Stimulated activated CD8-positive, alpha-beta memory T cell treated with anti-CD3 and anti-CD28 coated beads, Interleukin-7, amount 100 ng/mL, for 1 hour (primary cell): ENCODE measurements at places on chromosomes 3 and 15.

GRCh38 chr15:51180534-51180933 lies 85.8 kb upstream of the TNFAIP8L3 start:
- DNase-seq, result no peak

DNA sequence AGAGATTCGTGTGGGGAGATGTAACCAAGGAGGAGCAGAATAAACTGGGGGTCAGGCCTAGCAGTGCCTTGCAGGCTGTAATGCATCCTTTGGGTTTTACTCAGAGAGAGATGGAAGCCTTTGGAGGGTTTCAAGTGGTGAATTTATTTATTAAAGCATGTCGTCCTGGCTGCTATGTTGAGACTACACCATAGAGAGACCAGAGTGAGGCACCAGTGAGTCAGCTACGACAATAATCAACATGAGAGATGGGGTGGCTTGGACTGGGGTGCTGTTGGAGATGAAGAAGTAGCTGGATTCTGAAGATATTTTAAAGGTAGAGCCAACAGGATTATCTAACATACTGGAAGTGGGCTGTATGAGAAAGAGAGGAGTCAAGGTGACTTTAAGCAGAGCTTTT lies 335.3 kb upstream of the ARHGEF26 start:
- DNase-seq, result no peak

DNA sequence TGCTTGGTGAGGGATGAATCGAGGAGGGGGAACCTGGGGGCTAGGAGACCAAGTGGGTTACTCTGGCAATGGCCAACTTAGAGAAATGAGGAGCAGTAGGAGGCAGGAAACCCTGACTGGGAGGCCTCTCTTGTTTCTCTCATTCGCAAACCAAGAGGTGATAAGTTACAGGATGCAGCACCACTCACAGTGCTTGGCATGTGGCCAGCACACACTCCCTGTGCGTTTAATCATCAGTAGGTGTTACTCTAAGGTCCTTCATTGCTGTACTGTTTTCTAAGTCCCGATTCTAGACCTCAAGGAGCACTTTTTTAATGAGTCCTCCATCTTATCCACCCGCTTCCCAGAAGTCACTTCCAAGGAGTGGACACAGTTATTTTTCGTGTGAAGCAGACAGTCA lies 314.1 kb upstream of the TRIM42 start:
- DNase-seq, result no peak

DNA sequence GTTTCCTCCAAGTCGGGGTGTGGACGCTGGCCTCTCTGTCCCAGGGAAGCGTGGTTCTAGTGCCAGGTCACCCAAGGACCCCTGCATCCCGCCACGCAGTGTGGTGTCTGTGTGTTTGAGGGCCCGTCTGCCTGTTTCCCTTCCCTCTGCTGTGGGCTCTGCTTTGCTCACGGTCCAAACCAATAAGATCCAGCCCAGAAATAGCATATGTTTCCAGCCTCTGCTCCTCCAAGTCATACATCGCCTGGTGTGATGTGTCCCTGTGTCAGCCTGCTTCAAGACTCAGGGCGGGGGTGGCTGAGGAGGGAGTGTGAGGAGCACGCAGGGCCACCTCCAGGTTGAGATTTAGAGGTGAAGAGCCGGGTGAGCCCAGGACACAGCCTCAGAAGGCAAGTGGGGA lies 21.9 kb upstream of the RPL29 start:
- DNase-seq, result no peak

DNA sequence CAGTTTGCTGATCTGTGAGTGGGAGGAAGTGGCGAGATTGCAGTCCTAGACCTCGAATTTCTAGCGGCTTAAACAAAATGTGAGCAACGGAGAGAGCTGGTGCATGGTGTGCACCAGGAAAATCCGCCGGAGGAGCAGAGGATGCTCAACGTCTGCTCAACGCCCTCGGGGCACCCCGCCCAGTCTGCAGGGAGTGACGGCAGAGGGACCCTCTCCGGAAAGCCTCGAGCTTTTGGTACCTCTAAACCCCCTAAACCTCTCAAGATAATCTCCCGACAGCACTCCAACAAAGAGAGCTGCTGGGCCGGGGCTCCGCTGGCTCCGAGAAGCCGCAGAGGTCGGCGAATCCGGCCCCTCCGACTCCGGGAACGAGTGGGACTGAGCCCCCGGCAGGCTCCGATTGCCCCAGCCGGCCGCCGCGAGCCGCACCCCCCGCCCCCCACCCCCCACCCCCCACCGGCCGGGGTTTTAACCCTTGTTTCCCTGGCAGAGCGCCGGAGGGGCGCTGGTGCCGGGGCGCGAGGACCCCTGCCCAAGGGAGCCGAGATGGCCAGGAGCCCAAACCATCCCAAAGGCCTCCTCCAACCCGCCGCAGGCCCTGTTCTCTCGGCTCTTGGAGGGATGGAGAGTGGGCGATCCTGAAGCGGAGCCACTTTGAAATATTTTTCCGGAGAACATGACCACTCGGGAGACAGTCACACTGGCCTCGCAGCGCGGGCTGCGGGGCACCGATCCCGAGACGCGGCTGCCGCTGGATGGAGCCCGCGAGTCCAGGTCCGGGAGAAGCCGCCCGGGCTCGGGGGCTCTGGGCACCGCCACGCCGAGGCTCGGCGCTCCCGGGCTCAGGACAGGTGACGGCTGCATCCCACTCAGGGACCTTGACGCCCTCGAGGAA lies 1.5 kb downstream of the MEGF11 start:
- DNase-seq, result no peak

- DNase-seq, result no peak
These were observed 94.9 kb upstream of the NSMCE3 start for GRCh38 chr15:29364426-29365078.

DNA sequence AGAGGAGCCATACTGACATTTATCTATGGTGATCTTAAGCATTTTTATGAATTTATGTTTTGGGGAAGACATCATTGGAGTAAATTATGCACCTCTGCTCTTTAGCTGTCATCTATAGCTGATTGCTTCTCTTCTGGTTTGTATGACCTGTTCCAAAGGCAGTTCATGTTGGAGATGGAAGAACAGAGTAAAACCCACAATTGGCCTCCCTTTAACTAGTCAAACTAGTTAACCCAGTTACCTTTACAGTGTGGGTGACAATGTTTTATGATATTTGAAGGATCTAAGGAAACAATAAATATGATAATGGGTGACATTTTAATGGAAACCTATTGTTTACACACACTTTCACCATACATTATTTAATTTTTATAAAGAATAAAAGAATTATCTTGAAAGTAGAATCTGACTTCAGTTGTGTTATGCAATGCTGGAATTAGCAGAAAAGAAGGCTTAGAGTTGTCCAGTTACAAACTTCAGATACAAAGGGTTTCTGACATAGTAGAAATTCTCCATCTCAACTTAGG lies 263.5 kb downstream of the NFKBIZ start:
- DNase-seq, result no peak

- DNase-seq, result no peak
These were observed 34.2 kb downstream of the LIPC start for GRCh38 chr15:58465866-58466517.

DNA sequence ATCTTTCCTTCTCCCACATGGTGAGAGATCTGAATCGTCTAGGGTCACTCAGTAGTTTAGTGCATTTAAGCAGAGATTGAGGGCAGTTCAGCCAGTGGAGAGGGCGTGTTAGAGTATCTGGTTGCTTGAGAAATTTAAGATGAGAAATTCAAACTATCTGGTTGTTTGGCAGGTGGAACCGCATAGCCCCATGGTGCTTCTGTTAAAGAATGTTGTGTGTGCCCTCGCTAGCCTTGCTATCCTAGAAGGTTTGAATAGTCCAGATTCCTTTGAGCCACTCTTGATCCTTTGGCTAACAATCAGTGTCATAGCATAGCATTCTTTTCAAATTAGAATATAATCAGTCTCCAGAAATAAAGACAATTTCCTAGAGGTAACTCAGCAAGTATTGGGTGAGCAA lies 32.1 kb downstream of the ABHD17C start:
- no peak for DNase-seq

DNA sequence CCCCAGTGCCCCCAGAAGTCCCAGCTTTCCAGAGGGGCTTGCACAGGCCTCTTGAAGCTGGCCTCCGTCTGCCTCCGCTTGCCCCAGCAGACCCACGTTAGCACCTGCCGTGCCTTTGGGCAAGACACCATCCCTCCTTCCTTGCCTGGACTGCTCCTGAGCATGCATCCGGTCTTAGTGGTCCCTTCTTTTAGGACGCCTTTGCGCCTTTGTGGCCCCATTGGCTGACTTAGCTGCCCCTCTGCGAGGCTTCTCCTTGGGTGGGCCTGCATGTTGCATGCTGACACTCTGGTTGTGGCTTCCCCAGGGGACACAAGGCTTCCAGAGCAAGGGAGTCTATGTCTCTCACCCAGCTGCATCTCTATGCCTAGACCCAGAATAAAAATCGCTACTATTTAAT lies 56.6 kb downstream of the RHCG start:
- DNase-seq, result no peak

- no peak for DNase-seq
These were observed 8.5 kb downstream of the MRAS start for GRCh38 chr3:138356730-138357405.

GRCh38 chr3:114025451-114025850 lies 30.9 kb downstream of the CCDC191 start:
- DNase-seq, result no peak

DNA sequence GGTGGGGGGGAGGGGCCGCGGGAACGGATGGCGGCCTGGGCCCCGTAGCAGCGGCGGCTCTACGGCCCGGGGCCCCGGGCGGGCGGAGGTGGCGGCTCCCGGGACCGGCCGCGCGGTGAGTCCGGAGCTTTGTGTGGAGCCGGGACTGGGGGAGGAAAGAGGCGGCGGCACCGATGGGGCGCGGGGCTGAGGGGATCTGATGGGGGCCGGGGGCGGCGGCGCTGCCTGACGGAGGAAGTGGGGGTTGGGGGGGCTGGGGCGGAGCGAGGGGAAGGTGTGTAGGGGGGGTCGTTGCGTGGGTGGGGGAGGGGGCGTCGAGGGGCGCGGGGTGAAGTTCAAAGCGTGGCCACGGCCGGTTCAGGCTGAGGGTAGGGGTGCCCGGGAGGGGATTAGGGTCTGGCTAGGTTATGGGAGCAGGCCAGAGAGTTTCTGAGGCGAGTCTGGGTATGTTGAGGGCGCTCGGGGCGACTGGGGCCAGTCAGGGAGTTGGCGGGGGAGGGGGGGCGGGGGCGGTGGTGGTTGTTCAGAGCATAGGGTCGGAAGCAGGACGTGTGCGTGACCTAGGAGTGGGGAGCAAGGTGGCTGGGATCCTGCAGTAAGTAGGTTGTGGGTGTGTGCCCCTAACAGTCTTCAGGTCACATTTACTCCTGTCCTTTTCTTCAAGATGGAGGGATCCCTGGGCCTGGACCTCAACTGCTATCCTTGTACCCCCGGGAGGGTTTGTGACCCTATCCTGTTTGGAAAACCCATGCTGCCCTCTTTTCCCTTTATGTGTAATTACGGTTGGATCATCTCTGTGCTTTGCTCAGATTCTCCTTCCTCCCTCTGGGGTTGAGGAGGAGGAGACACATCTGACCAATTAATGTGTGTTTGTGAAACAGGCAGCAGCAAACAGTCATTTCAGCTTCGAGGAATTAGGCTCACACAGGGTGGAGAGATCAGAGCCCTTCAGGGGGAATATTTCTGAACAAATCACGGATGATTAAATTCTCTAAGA lies 644 bp downstream of the ZNF609 start:
- peak; percentile 3 for DNase-seq

DNA sequence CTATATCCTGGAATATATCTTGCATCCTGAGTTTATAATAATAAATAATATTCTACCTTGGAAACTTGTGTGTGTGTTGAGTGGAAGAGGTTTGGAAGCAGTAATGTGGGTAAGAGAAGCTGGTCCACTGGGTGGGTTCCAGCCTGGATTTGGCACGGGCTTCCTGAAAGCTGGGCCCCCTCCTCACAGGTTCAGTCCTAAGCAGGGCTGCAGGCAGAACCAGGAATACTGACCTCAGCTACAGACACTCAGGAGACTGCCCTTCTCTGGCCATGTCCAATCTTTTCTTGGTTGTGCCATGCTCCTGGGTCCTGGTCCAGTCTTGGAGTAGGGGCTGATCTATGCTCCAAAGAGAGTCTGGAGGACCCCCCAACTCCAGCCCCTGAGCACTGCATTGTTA lies 4.5 kb downstream of the MYD88 start:
- DNase-seq, result no peak

- DNase-seq, result no peak
These were observed 82.9 kb downstream of the THBS1 start for GRCh38 chr15:39663704-39664250.

DNA sequence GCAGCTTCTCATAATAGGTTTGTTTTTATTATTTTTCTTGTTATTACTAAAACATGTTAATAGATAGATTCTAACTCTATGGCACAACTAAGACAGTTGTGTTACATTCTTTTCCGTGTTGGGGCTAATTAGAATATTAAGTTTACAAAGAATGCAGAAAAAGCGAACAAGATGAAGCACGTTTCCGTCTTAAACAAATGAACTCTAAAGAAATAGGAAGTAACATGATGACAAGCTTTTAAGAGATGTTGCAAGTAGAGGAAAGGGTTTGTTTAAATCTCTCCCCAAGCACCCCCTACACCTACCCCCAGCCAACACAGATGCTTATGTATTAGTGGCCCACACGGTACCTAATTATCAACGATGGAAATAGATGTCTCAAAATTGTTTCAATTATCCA lies 207.1 kb downstream of the TP63 start:
- DNase-seq, result no peak

DNA sequence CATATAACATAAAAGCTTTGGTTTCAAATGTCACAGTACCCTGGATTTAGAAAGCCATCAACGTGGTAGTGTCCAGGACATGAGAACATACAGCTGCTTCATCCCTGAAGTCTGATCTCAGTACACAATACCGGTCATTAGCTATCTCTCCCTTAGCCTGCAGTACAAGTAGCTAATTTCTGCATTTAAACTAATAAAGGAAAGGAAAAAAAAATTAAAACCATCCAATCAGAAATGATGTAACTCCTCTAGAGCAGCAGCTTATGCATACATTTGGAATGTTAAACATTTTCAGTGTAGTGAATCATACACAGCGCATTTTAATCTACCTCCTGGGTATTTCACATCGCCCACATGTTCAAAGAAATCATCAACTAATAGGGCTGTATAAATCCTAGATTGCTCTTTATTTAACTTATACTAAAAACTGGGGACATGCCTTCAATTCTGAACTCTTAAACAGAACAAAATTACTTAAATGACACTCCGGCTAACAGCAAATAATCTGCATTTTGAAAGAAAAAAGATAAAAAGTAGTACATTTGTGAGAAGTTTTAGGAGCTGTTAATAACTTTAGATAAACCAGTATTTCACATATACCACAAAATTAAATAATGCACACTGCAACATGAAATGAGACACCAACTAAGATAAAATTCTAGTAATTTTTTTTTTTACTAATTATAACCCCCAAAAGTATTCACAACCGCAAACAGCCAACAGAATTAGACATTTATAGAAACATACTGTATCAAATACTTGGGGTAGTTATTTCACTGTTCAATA lies 3.7 kb downstream of the IGF2BP2 start:
- no peak for DNase-seq
